NCI-H187 (cell line): ENCODE measurements at places on chromosomes 3 and 15.

GRCh38 chr3:43162230-43163084 is 56.6 kb upstream of the POMGNT2 start:
- no peak for DNase-seq

DNA sequence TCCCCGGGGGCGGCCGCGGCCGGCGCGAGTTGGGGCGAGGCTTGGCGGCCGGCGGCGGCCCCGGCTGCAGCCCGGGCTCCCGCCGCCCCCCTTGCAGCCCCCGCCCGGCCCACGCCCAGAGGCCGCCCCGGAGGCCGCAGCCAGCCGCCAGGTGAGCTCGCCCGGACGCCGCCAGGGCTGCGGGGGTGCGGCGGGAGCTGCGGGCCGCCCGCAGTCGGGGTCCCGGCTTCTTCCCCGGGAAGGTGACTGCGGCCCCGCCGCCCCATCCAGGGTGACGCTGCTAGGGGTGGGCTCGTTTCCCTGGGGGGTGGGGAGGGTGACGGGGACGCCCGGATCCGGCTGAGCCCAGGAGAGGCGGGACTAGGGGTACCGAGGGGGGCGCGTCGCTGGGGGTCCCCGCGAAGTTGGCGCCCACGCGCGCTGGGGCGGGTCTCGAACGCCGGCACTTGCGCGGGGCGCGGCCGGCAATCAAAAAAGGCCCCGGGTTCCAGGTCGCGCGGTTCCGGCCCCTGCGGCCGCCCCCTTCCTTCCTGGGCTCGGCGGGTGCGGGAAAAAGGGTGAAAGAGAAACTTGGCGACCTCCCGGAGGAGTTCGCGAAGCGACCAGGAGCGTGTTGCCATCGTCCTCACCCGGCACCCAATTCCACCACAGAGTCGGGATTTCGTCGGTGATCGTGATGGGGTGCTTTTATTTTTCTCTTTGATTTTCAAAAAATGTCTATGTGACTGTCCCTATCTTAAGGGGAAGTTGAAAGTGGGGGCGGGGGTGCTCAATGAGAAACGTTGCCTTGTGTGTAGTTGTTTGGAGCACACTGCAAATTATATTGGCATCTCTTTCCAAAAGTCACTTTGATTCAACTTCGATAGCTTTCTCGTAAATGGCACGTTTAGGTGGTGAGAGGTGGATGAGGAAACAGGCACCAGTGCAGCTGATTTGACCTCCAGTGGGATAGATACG is 619 bp downstream of the ATXN7 start:
- DNase-seq: no peak

DNA sequence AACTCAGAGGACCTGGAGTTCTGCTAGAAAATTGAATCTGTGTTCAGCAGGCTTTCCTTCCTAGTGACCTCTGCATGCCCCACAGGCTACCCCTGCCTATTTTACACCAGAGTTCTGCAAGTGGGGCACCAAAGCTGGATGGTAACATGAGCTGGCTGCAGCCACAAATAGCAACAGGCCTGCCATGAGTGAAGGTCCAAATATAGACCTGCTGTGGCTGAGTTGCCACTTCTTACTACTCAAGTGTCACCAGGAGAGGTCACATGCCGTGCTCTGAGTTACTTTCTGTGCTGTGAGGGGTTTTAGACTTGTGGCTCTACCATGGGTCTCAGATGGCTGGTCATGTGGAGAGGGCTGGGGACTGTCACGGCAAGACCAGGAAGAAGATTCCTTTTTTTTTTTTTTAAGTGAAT is at the start of gene FSD2:
Gene FSD2, minus strand, starts transcription at position 76 of the 413 bp plus-strand sequence. CDS start 18,679 bp downstream, outside the sequence.
- peak; percentile 56 for DNase-seq

GRCh38 chr3:150020527-150020926 is 49.8 kb upstream of the PFN2 start:
- DNase-seq: no peak

GRCh38 chr15:76529911-76530310 is 193.3 kb downstream of the ISL2 start:
- DNase-seq: no peak

DNA sequence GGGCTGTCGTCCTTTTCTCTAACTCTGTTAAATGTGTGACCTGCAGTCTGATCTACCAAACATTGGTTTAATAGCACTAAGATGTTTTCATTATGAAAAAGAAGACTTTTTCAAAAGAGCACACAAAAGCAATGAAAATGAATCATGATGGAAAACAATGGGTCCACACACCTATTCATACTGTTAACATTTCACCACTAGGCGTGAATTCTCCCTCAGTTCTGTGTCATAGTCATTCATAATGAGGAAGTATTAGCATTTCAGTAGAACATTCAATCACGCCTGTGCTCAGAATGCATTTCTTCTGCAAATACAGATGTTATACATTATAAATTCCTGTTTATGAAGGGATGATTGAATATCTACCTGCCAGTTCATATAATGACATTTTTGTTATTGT is 35.9 kb downstream of the EIF4E3 start:
- no peak for DNase-seq

- DNase-seq: no peak
Measured at GRCh38 chr15:83512459-83512858, 65.3 kb downstream of the SH3GL3 start.

DNA sequence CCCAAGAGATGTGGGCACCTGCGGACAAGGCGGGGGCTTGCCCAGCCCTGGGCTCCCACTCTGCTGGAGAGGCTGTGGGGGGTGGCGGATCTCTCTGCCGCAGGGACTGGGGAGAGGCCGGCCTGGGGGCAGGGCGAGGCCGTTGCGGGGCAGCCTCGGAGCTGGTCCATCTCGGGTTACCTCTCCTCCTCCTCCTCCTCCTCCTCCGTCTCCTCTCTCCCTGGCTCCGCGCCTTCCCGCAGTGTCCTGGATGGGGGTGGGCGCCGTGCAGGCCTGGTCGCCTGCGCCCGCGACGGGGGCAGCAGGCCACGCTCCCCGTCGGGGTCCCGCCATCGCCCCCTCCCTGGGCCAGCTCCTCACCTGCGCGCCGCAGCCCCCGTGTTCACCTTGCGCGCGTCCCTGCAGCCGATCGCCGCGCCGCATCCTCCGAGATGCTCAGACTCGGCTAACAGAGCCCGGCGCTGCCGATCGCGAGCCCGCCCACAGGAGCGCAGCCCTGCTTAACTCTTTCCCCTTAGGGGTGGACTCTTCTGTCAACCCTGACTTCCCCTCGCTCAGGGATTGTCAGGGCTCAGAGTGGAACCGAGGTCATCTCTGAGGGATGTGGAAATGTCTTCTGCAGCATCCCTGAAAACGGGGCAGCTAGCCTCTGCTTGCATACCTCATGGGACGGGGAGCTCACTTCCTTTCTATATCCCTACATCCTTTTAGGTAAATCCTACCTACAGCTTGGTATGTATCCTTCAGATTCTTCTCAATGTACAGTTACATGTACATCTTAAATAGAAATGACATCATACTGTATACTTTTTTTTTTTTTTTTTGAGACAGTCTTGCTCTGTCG is at the start of gene PRRT3:
Gene PRRT3, minus strand, starts transcription at position 447 of the 844 bp plus-strand sequence. CDS start 2,293 bp downstream, outside the sequence.
- no peak for DNase-seq

- no peak for DNase-seq
Measured at GRCh38 chr3:78908236-78908635, 859.6 kb downstream of the ROBO1 start.

DNA sequence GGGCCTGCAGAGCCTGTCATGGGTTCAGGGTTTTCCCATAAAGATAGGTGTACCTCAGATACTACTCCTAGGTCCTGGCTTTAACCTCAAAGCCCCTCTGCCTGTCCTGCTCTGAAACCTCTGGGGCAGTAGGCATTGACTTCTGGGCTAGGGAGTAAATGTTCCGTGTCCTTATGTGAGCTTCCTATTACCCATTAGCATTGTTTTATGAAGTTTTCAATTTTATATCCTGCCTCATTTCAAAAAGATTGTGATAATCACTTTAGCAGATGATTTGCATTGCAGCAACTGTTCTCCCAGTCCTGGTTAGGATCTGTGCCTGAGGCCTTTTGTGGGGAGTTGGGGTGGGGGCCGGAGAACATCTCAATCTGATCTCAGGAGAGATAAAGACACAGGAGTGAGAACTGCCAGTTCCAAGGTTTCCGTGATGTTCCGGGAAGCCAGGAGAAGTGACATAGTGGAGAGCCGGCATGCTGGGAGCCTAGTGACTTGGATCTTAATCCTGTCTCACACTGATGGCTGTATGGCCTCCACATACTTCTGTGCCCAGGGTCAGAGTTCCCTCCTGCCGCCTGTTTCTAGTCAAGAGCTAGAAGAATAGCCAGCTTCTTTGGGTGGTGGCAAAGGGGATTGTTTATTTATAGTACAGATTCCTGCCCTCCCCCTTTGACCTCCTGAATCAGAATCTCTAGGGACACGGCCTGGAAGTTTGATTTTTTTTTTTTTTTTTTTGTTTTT is 10.6 kb downstream of the TPM1 start:
- no peak for DNase-seq

DNA sequence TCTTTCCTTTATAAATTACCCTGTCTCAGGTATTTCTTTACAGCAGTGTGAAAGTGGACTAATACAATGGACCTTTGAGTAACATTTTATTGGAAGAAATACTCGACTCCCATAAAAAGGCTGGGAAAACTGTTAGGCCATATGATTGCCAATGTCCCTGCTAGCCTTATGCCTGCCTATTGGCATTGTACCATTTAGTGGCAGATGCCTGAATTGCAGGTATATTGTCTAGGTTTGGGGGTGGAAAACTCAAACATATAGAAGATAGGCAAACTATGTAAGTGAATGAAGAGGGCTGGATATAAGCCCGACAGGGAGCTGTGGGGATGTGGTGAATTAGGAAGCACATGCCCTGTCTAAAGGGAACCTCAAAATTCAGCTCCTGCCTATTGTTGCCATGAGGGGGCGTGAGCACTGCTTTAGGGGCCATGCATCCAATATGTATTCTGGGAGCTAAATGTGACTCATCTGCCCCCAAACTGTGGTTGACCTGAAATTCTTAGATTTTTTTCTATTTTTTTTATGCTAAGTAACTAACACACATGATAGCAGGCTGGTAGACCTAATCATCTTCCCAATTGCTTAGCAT is 65.2 kb upstream of the TRA2B start:
- DNase-seq: no peak

GRCh38 chr3:120341658-120342346 is 7.4 kb downstream of the LRRC58 start:
- no peak for DNase-seq

DNA sequence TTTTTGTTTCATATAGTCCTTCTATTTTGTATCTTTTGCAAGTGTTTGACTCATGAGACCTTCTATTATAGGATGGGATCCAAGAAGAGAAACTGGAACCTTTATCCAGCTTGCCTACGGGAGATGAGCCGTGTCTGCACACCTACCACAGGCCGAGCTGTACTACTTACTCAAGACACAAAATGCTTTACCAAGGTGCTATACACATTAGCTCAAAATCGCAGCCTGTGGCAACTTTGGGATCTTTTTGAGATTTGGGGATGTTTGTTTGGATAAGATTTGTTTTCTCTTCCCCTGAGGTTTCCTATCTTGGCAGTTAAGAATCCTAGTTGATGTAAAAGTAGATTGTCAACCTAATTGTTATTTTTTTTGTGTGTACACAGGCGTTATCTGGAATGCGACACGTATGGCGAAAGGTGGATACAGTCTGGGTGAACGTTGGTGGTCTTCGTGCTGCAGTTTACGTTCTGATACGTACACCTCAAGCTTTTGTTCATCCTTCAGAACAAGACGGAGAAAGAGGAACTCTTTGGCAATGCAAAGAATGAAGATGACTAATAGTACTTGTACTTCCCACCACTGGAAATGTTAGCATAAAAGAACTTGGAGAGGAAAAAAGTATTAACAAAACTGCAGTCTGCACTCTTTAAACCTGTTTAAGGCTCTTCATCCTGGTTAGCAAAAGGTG is 13.1 kb upstream of the SETD5 start:
- DNase-seq: no peak

- no peak for DNase-seq
Measured at GRCh38 chr3:66297900-66298299, 77.1 kb downstream of the SLC25A26 start.

- DNase-seq: no peak
Measured at GRCh38 chr3:15989419-15989818, 185.1 kb upstream of the GALNT15 start.

- DNase-seq: no peak
Measured at GRCh38 chr3:100463002-100463401, 29.4 kb upstream of the TMEM45A start.

DNA sequence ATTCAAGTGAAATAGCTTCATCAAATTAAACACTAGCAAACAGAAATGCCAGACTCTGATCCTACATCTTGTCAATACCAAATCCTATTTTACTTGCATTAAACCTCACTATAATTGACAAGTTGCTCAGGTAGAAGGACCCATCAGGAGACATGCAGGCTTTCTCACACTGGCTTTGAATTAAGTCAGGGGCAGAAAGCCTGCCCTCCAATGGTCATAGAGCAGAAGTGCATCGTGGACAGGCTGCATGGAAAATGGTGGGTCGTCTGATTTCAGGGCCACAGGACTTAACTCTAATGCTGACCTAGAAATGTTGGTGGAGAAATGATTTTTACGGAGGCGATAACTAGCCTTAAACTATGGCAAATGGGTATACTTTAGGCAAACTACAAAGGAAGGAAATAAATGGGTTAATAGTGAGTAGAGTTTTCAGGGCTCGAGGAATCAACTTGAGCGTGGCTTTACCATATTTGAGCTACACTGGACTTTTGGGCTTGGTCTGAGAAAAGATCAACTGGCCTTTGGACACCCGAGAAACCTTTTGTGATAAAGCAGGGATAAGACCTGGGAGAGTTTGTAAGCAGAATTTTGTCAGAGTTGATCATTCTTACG is 283.9 kb downstream of the GRM7 start:
- DNase-seq: no peak

DNA sequence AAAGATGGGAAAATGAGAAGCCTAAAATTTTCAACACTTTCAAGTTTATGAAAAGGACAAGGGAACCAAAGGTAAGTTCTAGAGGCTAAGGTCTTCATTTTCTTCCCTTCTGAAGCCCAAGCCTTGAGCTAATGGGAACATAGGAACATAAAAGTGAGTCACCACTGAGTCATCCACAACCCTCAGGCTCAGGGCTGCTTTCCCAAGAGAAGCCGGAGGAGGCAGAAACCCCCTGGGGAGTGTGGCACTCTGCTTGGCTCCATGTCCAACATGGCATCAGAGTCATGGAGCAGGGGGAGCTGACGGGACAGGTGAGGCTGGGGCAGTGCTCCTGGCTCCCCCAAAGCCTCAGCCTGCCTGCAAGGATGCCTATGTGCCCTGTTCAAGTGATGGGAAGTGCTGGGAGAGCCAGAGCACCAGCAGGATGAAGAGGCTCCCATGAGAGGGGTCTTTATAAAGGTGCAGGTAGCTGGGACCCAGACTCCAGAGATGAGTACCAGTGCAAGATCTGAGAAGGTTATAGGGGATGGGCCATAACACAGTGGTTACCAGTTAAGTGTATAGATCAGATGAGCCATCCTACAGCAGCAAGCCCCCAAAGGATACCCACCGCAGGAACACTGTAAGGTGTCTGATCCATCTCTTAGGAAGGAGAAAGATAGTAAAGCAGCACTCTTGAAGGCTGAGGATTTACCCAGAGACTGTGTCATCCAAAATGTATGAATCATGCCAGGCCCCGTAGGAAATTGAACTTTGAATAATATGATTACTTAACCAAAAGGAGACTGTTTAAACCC is 31.8 kb upstream of the RYR3 start:
- DNase-seq: no peak

GRCh38 chr3:186307594-186308221 is 54.3 kb downstream of the DGKG start:
- DNase-seq: no peak
